Osteocyte (in vitro differentiated cells): ENCODE measurements at places on chromosomes 3 and 15. TPM values are rescaled to one million over a fixed set of nuclear protein-coding genes. Genes with fewer than 3 reads are reported as not detected.
A peak's percentile ranks its signal among the peaks of the same experiment; 100 is the strongest.

Gene ITIH3
- total RNA-seq: 0.59 and 0.78 TPM in 2 replicates

Gene CNTN3
- 0.29 and 0.35 TPM in 2 replicates for total RNA-seq

Gene CSTA
- not detected in 2 replicates for total RNA-seq

Gene OR5K2
- total RNA-seq: not detected in 2 replicates

DNA sequence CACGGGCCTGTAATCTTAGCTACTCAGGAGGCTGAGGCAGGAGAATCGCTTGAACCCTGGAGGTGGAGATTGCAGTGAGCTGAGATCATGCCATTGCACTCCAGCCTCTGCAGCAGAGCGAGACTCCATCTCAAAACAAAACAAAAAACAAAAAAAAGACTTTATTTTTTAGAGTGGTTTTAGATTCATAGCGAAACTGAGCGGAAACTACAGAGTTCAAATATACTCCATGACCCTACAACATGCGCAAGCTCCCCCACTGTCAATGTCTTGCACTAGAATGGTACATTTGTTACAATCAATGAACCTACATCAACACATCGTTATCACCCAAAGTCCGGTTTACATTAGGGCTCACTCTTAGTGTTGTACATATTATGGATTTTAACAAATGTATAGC lies 2.2 kb upstream of the CRTAP start:
- H3K4me1 ChIP-seq: peaks cover 30% of the 10 kb centered on the region
- no peak overlapping the region for H3K4me3 ChIP-seq
- H3K36me3 ChIP-seq: no peaks in the 10 kb centered on the region
- peak; percentile 6 for DNase-seq

- no peak for DNase-seq
- peaks cover 2% of the 10 kb centered on the region for H3K27me3 ChIP-seq
- no peaks in the 10 kb centered on the region for H3K36me3 ChIP-seq
- no peak overlapping the region for H3K4me3 ChIP-seq
These were observed 204.0 kb upstream of the NANOGP8 start for GRCh38 chr15:35289024-35289617.

DNA sequence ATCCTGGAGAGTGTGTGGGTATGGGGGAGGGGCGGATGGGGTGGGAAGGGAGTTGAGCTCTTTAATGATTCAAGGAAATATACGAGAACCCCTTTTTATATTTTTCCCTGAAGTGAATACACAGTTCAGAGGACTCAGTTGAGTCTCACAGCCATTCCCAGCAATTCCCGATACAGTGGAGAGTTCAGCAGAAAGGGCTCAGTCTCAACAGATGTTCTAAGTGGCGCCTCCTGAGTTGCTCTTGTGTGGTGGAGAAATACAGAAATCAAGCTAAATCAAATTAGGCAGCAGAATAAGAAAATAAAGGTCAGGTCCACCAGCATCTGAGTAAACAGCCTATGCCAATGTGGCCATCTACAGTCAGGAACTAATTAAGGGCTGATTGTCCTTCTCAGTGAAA lies 372.1 kb downstream of the NR2F2 start:
- H3K4me1 ChIP-seq: no peaks in the 10 kb centered on the region
- H3K27me3 ChIP-seq: peaks cover 5% of the 10 kb centered on the region
- H3K36me3 ChIP-seq: no peaks in the 10 kb centered on the region
- no peak overlapping the region for H3K4me3 ChIP-seq
- H3K27ac ChIP-seq: no peak overlapping the region
- DNase-seq: no peak

GRCh38 chr15:77530576-77530975 lies 102.1 kb downstream of the LINGO1 start:
- H3K4me1 ChIP-seq: peaks cover 51% of the 10 kb centered on the region
- H3K27ac ChIP-seq: no peak overlapping the region
- no peak overlapping the region for H3K4me3 ChIP-seq
- no peaks in the 10 kb centered on the region for H3K27me3 ChIP-seq

DNA sequence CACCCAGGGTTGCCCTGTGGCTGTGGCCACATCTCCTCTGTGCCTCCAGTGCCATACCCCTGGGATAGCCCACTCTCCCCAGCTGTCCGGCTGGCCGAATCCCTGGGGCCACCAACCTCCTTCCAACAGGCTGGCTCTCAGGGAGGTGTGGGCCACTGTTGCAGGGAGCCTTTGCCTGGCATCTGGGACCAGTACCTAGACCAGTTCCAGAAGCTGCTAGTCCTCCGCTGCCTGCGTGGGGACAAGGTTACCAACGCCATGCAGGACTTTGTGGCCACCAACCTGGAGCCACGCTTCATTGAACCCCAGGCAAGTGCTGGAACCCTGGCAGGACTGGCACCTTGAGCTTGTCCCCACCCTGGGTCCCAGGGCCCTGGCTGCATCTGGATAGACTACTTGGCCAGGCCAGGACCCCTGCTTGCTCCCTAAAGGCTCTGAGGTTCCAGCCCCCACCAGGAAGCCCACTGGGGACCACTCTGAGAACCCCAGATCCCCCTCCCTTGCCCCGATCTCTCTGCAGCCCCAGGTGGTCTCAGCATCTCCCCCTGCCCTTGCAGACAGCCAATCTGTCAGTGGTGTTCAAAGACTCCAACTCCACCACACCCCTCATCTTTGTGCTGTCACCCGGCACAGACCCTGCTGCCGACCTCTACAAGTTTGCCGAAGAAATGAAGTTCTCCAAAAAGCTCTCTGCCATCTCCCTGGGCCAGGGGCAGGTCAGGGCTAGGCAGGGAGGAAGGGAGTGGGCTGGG lies 50.0 kb downstream of the SEMA3G start:
- DNase-seq: no peak
- H3K27me3 ChIP-seq: no peaks in the 10 kb centered on the region
- no peaks in the 10 kb centered on the region for H3K4me1 ChIP-seq
- H3K27ac ChIP-seq: no peak overlapping the region
- H3K4me3 ChIP-seq: no peak overlapping the region
- H3K36me3 ChIP-seq: peaks cover 6% of the 10 kb centered on the region

DNA sequence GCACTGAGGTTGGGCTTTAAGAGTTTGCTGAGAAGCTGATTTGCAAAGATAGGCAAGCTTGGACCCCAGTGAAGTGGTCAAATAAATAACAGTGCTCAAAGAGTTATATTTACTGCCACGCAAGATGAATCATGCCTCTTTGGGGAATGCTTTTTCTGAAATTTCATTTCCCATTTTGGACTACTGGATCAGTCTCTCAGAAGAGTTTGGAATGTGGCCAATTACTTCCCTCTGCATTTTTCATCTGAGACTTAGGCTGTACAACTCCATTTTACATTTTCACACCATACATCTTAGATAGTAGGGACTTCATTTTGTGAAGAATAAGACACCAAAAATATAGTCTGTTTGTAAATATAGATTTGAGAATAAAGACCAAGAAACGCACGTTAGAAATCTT lies 419.7 kb downstream of the FGF12 start:
- no peak for DNase-seq
- H3K4me3 ChIP-seq: no peak overlapping the region
- no peaks in the 10 kb centered on the region for H3K27me3 ChIP-seq
- no peak overlapping the region for H3K27ac ChIP-seq
- no peaks in the 10 kb centered on the region for H3K36me3 ChIP-seq
- H3K4me1 ChIP-seq: no peaks in the 10 kb centered on the region

DNA sequence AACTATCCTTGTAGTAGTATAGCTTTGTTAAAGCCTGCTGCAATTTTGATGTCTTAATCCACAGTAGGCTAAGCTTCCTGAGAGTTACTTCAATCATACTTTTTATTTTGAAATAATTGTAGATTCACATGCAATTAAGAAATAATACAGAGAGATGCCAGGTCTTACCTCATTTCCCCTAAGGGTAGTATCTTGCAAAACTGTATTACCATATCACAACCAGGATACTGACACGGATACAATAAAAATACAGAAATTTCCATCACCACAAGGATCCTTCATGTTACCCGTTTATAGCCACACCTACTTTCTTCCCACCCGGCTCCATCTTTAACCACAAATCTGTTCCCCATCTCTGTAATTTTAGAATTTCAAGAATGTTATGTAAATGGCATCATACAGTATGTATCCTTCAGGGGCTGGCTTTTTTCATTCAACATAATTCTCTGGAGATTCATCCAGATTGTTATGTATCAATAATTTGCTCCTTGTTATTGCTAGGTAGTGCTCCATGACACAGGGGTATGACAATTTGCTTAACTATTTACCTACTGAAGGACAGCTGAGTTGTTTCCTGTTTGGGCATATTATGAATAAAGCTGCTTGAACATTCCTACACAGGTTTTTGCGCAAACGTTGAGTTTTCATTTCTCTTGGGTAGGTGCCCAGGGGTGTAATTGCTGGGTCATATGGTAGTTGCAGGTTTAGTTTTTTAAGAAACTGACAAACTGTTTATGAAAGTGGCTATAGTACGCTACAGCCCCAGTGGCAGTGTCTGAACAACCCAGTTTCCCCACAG lies 21.6 kb downstream of the BDH1 start:
- H3K4me1 ChIP-seq: no peaks in the 10 kb centered on the region
- H3K27me3 ChIP-seq: no peaks in the 10 kb centered on the region
- H3K4me3 ChIP-seq: no peak overlapping the region
- H3K36me3 ChIP-seq: peaks cover 2% of the 10 kb centered on the region

- no peak overlapping the region for H3K27ac ChIP-seq
- peaks cover 3% of the 10 kb centered on the region for H3K4me1 ChIP-seq
- H3K4me3 ChIP-seq: no peak overlapping the region
- no peak for DNase-seq
- peaks cover 30% of the 10 kb centered on the region for H3K27me3 ChIP-seq
- H3K36me3 ChIP-seq: no peaks in the 10 kb centered on the region
These were observed 13.6 kb downstream of the GLDN start for GRCh38 chr15:51355096-51355495.

DNA sequence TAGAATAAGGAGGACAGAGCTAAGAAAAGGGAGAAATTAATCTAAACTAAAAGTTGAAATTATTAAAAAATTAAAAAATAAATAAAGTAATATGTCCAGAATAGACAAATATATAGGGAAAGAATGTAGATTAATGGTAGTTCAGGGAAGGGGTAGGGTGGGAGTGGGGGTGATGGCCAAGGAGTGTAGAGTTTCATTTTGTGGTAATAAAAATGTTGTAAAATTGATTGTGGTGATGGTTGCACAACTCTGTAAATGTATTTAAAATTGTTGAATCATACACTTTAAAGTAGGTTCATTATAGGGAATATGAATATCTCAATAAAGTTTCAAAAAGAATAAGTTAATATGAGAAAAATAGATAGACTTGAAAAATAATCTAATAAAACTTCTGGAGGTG lies 21.0 kb upstream of the FNDC3B start:
- H3K4me3 ChIP-seq: no peak overlapping the region
- no peak for DNase-seq
- H3K36me3 ChIP-seq: no peaks in the 10 kb centered on the region
- H3K4me1 ChIP-seq: no peaks in the 10 kb centered on the region
- H3K27ac ChIP-seq: no peak overlapping the region

DNA sequence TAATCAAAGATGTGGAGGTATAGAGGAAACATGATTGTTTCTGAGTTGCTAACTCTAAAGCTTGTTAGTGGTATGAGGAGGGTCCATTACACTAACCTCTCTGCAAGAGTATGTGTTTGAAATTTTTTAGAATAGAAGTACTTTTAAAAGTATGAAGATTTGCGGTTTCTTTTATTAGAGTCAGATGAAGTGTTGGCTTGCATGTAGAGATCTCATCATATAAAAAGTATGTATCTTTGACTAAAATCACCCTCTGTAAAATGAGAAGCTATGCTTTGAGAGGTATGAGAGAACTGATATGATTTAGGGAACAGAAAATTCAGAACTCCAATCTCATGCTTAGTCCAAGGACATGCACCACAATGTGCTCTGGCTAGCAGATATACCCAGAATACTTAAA lies 140.4 kb upstream of the MBNL1 start:
- H3K4me1 ChIP-seq: no peaks in the 10 kb centered on the region
- DNase-seq: no peak
- no peaks in the 10 kb centered on the region for H3K27me3 ChIP-seq
- no peak overlapping the region for H3K27ac ChIP-seq
- H3K4me3 ChIP-seq: no peak overlapping the region
- H3K36me3 ChIP-seq: no peaks in the 10 kb centered on the region

DNA sequence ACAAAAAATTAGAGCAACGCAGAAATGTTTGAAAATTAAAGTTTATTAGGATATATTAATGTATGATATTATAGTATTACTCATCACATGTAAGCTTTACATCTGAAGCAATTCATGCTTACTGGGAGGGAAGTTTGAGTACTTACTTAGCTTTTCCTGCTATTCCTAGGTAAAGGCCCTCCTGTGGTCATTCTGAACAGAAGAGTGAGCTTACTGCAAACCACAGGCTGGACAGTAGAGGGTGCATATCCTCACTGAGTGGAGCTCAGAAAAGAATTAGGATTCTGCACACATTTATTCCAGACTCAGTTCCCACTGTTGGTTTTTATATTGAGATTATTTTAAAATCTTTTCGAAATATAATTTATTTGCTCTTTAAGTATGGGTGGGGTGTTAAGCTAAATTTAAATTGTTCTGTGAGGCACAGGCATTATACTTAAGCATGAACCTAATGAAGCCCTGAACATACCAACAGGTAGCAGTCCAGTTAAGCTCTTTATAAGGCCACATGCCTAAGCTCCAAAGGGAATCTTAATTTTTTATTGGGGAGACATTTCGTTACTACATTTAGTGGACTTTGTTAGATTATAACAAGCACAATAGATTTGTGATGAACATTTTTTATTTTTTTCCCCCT lies 10.2 kb downstream of the MRPS22 start:
- H3K27ac ChIP-seq: no peak overlapping the region
- no peak for DNase-seq
- H3K4me1 ChIP-seq: no peaks in the 10 kb centered on the region
- H3K27me3 ChIP-seq: no peaks in the 10 kb centered on the region

DNA sequence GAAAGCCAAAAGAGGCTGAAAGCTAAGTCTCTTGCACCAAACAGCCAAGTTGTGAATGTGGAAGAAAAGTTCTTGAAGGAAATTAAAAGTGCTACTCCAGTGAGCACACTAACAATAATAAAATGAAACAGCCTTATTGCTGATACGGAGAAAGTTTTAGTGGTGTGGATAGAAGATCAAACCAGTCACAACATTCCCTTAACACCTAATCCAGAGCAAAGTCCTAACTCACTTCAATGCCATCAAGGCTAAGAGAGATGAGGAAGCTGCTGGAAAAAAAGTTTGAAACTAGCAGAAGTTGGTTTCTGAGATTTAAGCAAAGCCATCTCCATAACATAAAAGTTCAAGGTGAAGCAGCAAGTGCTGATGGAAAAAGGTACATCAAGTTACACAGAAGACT lies 288.8 kb upstream of the RARB start:
- no peak for DNase-seq
- H3K27me3 ChIP-seq: no peaks in the 10 kb centered on the region
- no peaks in the 10 kb centered on the region for H3K4me1 ChIP-seq
- H3K4me3 ChIP-seq: no peak overlapping the region
- H3K27ac ChIP-seq: no peak overlapping the region

GRCh38 chr15:88624156-88624970 lies 3.2 kb downstream of the AEN start:
- H3K4me3 ChIP-seq: peak overlapping the region; percentile 2
- DNase-seq: no peak
- peaks cover 39% of the 10 kb centered on the region for H3K4me1 ChIP-seq
- H3K27ac ChIP-seq: peak overlapping the region; percentile 67
- no peaks in the 10 kb centered on the region for H3K27me3 ChIP-seq

- no peaks in the 10 kb centered on the region for H3K27me3 ChIP-seq
- DNase-seq: peak; percentile 95
- H3K36me3 ChIP-seq: no peaks in the 10 kb centered on the region
- H3K4me3 ChIP-seq: peak overlapping the region; percentile 33
These were observed 129.8 kb upstream of the PHLDB2 start for GRCh38 chr3:111729087-111729846.
